ENCODE measurements at places on chromosomes 3 and 15.

GRCh38 chr3:51982352-51982837, 940 bp upstream of the ACY1 start:
- peak; percentile 86 for DNase-seq

GRCh38 chr3:160987982-160988964, 116.9 kb downstream of the B3GALNT1 start:
- peak; percentile 14 for DNase-seq

GRCh38 chr3:71524672-71525071, 58.9 kb downstream of the FOXP1 start:
- no peak for DNase-seq

DNA sequence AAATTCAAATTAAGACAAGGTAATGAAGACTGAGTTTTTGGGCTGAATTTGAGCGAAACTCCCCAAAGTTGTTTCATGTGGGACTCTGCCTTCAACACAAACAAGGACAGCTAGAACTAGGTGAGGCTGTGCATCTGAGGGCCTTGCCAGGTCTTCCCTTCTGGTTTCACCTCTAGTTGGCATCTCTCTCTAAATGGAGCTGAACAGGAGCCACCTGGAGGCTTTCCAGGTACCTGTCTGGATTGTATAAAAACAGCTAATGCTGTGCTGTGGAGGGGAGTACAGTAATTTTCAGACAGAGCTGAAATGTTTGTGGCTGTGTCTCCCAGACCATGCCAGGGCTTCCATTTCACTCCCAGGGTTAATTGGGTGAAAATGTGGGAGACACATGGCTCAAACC, 27.1 kb downstream of the TRIM71 start:
- no peak for DNase-seq

DNA sequence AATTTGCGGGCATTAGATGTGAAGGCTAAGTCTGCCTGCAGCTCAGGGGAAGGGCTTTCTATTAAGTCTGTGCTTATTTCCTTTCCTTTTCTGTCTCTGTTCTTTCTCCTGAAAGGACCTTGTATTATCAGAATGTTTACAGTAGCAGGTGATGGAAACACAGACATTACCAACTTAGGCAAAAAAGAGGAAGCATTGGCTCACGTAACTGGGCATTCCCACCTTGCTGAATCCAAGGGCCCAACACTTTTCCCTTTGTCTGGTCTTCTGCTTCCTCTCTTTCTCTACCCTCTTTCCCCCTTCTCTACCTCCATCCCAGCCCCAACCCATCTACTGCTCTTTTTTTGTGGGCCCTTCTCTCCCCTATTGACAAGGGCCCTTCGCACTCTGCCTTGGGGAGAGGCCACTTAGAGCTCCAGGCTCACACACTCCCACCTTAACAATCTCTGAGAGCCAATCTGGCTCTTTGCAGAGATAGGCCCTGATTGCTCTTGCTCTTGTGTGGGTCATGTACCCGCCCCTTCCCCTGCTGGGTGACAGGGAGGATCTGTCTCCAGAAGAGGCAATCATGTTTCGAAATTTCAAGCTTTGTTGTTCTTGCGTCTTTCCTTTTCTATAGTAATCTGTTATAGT, 35.0 kb downstream of the ACAA1 start:
- no peak for DNase-seq

All from DMS53 (cell line).